CD4-positive, alpha-beta T cell treated with Interleukin-2 at 100 ng/mL for 4 hours (primary cell): ENCODE measurements at places on chromosomes 16 and 17.

DNA sequence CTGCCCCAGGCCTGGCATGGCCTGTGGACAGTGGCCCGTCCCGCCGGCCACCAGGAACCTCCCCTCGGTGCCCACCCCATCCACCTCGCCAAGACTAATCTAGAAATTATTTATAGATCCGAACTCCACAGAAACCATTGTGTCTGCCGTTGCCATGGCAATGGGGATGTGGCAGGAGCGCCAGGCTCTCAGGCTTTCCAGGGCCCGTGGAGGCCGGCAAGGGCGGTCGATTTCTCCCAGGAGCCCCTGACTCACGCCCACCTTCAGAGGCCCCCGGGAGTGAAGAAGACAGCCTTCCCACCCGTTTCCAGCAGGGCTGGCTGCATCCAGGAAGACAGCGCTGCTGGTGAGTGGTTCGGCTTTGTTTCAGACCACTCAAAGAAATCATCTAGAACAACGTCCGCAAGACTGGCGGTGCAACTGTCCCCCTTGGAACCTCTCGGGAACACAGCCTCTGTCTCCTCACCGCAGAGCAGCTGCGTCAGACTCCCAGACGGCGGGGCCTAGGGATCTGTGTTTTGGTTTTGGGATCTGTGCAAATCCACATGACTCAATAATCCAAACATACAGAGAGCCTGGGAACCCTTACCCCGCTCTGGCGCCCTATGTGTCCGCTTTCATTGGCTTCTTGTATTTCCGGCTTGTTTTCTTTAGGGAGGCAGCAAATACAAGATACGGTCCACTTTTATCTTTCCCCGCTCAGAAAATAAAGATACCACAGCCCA lies 48.5 kb upstream of the ZCCHC14 start:
- DNase-seq: no peak

DNA sequence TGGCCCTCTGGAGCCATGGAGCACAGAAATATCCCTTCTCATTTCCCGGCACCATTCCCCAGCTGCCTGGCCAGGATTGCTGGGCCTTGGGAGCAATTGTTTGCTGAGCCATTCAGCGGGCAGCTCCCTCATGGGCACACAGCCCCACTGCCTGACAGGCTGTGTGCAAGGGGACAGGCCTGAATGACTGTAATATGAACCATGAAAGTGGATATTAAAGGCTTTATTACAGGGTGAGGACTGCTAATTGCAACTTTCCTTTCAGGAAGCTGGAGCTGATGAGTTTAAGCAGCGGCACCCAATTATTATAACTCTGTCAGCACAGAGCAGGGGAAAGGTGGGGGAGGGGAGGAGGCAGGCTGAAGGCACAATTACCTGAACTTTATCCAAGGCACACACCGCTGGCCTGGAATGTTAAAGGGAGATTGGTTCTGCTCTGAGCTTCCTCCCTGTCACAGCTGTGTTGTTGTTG lies 159.8 kb upstream of the SDK2 start:
- no peak for DNase-seq

GRCh38 chr16:63617990-63618763 lies 1503.7 kb downstream of the CDH11 start:
- DNase-seq: no peak

- no peak for DNase-seq
These were observed 87.9 kb downstream of the AIPL1 start for GRCh38 chr17:6346986-6347385.

DNA sequence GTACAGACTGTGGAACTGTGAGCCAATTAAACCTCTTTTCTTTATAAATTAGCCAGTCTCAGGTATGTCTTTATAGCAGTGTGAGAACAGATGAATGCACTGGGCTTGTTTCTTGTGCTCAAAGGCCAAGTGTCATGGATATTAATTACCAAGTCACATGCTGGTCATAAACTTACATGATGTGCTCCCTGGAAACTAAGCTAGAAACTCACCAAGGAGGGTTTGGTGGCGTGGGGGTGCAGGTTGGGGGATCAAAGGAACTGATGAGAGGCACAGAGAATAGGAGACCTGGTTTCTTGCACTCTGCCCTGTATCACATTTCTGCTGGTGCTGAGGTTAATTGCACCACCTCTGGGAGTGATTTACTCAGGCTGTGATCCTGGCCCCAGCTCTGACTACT lies 31.2 kb upstream of the TMC5 start:
- DNase-seq: no peak
